ENCODE measurements at places on chromosomes 7 and 10.

DNA sequence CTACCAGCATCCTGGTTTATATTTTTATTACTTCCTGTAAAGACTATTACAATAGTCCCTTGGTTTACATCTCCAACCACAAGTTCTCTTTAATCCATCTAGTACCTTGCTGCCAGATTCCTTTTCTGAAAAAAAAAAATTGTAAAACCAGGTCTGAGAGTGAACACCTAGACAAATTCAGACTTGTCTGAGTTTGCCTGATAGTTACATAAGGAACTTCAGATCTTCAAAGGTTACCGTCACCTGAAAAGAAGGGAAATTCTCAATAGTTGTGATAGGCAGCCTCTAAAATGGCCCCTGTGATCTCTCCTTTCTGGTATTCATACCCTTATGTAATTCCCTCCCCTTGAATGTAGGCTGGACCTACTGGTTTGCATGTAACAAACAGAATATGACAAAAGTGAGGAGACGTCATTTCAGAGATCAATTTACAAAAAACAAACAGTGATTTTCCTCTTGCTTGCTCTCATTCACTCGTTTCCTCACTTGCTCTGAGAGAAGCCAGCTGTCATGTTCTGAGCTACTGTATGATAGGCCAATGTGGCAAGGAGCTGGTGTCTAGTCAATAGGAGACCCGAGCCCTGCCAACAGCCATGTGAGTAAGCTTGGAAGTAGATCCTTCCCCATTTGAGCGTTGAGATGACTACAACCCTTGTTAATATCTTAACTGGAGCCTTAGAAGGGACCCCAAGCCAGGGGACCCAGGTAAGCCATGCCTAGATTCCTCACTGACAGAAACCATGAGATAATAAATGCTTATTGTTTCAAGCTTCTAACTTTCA is 110.9 kb upstream of the LSM8 start:
- DNase-seq: no peak

DNA sequence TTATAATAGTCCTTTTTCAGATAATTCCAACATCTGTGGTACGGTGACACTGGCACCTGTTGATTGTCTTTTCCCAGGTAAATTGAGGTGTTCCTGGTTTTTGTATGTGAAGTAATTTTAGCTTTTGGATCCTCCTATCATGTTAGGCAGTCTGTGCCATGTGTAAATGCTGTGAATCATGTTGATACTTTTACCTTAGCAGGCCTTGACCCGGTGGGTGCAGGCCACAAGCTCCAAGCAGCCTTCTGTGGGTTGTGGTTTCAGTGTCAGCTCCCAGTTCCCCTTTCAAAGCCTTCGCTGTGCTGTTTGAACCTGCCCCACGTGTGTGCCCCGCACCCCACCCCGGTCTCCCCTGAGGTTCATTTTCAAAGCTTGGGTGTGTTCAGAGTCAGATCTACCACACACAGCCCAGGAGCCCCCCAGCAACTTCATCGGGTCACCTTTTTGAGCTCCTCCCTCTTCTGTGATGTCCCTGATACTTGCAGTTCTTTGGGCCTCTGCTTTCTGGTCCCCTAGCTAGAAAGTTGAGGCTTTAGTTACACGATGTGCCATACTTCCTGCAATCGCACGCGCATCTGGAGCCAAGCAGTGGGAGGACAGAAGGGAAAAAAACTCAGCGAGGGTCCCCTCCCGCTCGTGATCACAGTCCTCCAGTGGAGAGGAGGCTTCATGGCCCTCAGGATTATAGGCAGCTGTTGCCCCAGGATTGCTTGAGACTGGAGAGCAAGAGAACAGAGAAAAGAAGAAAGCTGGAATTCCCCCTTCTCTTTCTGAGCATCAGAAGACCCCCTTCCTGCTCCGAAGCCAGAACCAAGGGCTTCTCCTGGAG is 8.7 kb upstream of the BHLHA15 start:
- no peak for DNase-seq

GRCh38 chr10:59971915-59972314 is 65.6 kb upstream of the CCDC6 start:
- DNase-seq: no peak

DNA sequence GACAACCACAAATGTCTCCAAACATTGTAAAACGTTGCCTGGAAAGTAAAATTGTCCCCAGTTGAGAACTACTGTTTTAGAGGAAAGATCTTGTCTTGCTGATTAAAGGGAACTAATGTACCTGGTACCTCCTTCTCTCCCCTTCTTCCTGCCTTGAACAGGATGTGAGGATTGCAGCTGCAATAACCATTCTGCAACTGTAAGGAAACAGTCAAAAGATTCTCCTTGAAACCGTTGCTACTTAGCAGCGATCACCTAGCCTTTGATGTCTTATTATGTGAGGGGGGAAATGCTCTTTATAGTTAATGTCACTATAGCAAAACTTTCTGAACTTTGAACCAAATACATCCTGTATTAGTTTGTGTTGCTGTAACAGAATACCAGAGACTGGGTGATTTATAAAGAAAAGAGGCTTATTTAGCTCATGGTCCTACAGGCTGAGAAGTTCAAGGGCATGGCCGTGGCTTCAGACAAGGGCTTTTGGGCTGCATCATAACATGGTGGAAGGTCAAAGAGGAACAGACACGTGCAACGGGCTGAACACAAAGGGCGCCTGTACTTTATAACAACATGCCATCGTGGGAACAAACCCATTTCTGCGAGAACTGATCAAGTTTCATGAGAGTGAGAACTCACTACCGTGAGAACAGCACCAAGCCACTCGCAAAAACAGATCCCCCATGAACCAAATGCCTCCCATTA is 54.2 kb upstream of the PARD3 start:
- no peak for DNase-seq

- no peak for DNase-seq
Measured at GRCh38 chr7:114962441-114962840, 40.5 kb downstream of the MDFIC start.

GRCh38 chr7:116582164-116582732 is 57.4 kb downstream of the CAV1 start:
- no peak for DNase-seq
